ENCODE measurements at places on chromosomes 1 and 21.

DNA sequence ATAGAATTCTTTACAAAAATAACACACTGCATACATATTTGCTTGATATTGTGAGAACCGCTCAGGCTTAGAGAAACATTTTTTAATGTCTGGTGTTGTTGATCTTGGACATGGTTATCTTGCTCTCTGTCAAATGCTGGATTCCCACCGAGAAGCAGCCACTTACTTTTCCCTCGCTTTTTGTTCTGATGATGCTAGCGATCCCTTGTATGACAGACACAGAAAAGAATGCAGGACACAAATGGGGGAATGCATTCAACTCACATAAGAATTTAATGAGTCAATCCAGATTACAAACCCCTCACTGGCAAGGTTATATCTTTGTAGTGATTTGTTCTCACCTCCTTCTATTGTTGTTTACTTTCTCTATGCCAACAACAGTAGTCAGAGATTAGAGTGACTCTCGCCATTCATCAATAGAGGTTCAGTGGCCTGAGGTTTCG, 76.8 kb upstream of the AKT3 start:
- DNase-seq = peak; percentile 99

- peak; percentile 51 for DNase-seq
These were observed 550.0 kb downstream of the KIF26B start for GRCh38 chr1:245704765-245705164.

DNA sequence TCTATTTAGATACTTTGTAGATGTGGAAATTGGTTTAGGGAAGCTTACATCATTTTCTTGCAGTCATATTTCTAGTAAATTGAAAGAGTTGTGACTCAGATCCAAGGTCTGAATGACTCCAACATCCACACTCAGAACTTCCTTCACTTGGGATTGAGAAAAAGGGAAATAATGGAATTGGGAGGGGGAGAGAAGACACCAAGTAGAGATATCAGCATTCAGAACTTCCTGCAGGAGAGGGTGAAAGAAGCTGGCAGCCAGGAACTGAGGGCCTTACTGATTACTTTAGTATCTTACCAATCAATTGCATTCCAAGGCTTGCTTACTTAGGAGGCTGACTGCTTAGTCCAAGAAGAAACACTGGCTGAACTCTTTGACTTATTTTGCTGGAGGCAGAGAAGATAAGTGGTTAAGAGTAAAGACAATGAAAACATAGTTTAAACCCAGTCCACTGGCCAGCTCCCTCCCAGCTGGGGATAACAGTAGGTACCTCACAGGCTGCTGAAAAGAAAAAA, 21.7 kb downstream of the APP start:
- peak; percentile 74 for DNase-seq

DNA sequence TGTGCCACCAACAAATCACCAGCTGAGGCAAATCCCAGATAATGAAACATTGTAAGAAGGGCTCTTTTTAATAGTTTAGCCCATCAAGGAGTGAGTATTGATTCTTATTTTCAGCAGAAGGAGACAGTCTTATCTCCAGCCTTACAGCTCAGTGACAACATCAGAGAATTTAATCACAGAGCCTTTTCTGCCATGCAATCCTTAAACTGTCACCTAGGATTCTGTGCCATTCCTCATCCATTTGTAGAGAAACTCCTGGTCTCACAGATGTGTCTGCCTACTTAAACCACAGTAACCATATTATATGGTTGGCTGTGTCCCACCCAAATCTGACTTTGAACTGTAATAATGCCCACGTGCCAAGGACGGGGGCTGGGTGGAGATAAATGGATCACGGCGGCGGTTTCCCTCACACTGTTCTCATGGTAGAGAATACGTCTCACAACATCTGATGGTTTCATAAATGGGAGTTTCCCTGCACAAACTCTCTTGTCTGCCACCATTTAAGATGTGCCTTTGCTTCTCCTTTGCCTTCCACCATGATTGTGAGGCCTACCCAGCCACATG, 217.7 kb downstream of the RERE start:
- DNase-seq = no peak

GRCh38 chr1:11751087-11751486, 10.9 kb upstream of the C1orf167 start:
- DNase-seq = no peak

- DNase-seq = peak; percentile 81
These were observed 69.6 kb downstream of the SDCCAG8 start for GRCh38 chr1:243325305-243325890.

GRCh38 chr1:101105877-101106276, 80.3 kb upstream of the DPH5 start:
- no peak for DNase-seq

DNA sequence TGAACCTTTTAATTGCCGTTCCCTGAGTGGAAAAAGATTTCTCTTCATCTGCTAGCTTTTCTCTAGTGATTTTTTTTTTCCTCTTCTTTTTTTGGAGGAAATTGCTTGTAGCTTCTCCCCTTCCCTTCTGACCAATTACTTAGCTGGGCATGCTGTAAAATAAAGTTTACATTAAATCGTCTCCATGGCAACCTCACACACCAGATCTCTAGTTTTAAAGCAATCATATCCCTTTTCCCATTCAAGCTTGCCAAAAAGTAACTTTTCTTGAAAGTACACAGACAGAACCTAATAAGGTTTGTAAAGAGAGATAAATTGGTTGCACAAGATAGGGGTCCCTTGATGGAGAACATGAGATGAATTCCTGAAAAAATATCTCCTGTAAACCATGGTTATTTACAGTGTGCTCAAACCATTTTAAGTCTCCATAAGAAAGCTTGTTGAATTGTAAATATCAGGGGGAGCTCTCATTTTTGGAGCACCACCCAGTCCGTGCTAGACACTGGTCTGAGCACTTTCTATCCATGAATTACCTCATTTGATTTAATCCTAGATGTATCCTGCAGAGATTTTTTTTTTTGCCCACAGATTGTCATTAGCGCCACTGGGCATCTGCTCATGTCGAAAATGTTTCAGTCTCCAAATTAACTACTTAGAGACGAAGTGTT, 32.6 kb upstream of the HTR1D start:
- DNase-seq = peak; percentile 21

DNA sequence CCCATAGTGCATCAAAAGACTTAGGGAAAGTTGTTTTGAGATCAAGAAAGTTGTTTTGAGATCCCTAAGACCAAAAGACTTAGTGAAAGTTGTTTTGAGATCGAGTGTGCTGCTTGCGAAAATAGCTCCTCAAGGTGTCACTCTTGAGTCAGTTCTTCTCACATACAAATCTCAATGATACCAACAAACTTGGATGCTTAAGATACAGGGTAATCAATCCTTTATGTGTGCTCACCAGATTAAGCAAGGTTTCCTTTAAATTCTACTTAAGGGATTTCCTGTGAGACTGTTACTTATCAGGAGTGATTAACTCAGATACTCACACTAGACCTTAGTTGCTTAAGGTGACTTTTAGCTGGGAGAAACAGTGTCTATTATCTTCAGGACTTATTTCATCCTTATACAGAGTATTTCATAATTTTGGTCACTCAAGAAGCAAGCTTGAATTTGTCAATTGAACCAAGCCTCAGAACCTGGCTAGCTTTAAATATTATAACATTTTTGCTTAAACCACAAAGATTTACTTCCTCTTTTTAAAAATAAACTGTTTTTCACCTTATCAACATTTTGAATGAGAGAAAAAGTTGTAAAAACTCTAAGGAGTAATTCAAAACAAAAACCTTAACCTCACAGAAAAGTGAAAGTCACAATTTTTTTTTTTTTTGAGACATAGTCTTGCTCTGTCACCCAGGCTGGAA, 8.0 kb upstream of the RLF start:
- peak; percentile 52 for DNase-seq

DNA sequence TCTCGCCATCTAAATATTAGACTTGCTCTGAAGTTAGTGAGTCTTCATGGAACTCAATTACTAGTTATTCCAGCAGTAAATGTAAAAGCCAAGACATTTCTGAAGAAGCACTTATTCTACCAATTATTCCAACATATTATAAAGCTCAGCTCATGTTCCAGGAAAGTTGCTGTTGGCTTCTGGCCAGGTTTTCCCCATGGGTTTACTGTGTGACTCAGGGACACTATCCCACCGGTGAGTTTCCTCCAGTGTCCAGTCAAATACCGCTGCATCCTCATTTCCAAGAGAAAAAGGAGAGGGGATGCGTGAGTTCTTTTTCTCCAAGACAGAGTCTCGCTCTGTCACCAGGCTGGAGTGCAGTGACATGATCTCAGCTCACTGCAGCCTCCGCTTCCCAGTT, 9.2 kb upstream of the HHIPL2 start:
- DNase-seq = peak; percentile 58

DNA sequence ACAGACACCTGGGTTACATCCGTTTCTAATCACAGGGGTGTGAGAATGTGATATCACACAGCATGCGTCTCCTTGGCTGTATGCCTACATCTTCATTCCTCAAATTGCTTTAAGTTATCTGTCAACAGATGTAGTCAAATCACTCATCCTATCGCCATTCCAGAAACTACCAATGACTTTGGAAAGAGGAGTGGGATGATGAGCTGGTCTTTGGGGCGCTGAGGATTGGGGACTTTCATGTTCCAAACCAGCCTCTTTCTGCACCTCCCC, 104.8 kb downstream of the NAV1 start:
- DNase-seq = peak; percentile 48

GRCh38 chr1:61224609-61225008, 142.2 kb downstream of the NFIA start:
- no peak for DNase-seq

GRCh38 chr1:107263291-107263915, 122.6 kb downstream of the NTNG1 start:
- peak; percentile 14 for DNase-seq

- DNase-seq = no peak
These were observed 78.2 kb upstream of the F3 start for GRCh38 chr1:94619731-94620130.

DNA sequence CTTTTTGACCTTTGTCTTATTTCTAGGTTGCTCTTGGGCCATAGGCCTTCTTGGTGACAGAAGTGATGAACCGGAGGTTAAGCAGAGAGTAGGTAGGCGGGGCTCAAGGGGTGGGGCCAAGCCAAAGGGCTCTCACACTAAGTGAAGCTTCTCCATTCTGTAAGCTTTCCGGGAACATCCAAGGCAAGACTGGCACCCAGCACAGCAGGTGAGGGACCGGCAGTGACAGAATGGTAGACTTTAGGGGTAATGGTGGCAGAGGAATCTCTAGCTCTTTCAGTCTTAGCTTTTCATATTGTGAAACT, at the start of gene TNFAIP8L2:
Gene TNFAIP8L2 (plus strand): TSS at position 135 of the 305 bp plus-strand sequence. CDS start 2,049 bp downstream, outside the sequence.
- DNase-seq = no peak

Measured in fibroblast of skin of scalp (primary cell).